Caco-2 (cell line): ENCODE measurements at places on chromosomes 1 and 21. TPM values are rescaled to one million over a fixed set of nuclear protein-coding genes. Genes with fewer than 3 reads are reported as not detected.

Gene ATP6V1G3
- 3.5 and 4.7 TPM in 2 replicates for total RNA-seq

Gene LPAR3
- not detected in 2 replicates for total RNA-seq

Gene SPTA1
- total RNA-seq, result not detected in 2 replicates

- H3K27ac ChIP-seq, result no peak overlapping the region
- no peaks in the 10 kb centered on the region for H3K27me3 ChIP-seq
- no peak for DNase-seq
These were observed 1570.6 kb downstream of the BRINP3 start for GRCh38 chr1:188906921-188907641.

- H3K27me3 ChIP-seq, result no peaks in the 10 kb centered on the region; the same call in 1 of the 2 replicates
- H3K36me3 ChIP-seq, result no peaks in the 10 kb centered on the region
- H3K4me1 ChIP-seq, result no peaks in the 10 kb centered on the region
- H3K4me3 ChIP-seq, result no peak overlapping the region
- no peak overlapping the region for H3K27ac ChIP-seq
- no peak for DNase-seq
These were observed 171.4 kb downstream of the CAMTA1 start for GRCh38 chr1:6956488-6957159.

DNA sequence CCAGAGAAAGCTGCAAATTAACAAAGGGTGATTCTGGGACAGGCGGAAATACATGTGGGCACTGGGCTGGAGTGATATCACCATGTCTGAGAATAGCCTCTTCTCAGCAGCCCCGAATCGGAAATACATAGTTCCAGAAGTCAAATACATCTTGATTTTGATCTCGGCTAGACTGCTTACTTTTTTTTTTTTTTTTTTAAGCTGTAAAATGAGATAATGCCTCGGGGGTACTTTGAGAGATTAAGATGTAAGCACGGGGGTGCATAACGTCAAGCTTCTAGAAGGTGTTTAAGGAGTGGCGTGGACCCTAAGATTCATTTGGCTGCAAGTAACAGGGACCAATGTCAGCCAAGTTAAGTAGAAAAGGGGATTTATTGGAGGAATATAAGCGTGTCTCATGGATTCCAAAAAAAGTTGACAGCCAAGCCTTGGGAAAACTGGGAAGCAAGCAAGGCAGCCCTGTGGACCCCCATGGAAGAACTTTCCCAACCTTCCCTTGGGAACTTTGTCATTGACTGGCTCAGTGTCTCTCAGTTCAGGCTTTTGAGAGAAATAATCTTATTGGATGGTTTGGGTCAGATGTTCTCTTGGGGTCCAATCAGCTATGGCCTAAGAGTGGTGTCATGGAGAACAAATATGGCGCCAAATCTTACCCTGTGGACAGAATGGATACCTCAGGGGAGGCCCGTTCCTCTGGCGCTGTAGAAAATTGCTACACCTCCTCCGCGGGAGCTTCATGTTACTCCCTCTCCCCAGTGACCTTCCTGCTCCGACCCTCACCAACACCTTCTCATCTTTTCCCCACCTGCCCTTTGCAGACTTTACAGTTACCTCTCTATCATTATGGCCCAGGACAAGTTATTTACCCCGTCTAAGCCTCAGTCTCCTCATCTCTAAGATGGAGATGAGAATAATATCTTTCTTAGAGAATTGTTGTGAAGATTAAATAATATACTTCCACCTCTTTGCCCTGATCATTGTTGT lies 186.6 kb downstream of the KAZN start:
- DNase-seq, result no peak
- H3K27ac ChIP-seq, result no peak overlapping the region
- H3K27me3 ChIP-seq, result no peaks in the 10 kb centered on the region
